Bronchial smooth muscle cell (primary cell): ENCODE measurements at places on chromosomes 3 and 15. TPM values are rescaled to one million over a fixed set of nuclear protein-coding genes. Genes with fewer than 3 reads are reported as not detected.

The KBTBD12 gene
- not detected in 2 replicates for total RNA-seq

The VPS33B gene
- total RNA-seq: 11.5 and 12.1 TPM in 2 replicates

The GPR27 gene
- total RNA-seq: not detected in 2 replicates

The TUSC7 gene
- total RNA-seq: under 0.01 TPM in 1 of 2 replicates, not detected in the other
